ENCODE measurements at places on chromosomes 11 and 22.
A peak's percentile ranks its signal among the peaks of the same experiment; 100 is the strongest.

DNA sequence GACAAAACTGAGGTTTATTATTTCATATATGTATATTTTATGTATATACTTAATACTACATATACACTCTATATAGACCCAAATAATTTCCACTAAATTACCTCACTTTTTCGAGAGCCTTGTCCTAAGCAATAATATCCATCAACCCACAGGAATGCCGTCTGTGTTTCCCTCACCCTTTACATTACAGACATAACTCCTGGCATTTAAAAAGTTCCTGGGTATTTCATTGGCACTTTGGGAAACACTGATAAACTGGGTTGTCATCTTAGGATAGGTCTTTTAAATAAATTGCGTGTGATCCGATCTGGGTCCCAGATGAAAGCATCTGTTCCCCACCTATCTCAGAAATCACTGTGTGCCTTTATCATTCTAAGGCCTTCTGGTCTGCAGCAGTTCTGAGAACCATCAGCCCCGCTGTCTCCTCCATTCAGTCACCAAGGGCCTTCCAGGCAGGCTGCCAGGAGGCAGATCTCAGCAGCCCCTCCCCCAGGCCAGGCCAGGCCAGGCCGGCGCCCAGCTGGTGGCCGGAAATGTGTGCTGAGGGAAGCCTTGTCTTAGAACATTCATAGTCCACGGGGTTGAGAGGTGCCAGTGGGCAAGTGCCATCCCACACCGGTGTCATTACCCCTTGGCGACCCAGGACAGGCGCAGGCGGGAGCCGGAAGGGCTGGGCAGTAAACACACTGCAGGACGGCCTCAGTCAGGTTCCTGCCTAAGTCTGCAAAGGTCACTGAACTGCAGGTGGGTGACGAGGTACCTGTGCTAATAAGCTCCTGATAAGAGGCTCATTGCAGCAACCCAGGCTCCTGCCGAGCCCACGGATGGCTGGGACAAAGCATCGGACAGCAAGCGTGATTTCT lies 3.3 kb downstream of the FGF19 start:
- DNase-seq: peak; percentile 90

- DNase-seq: no peak
Measured at GRCh38 chr11:26078231-26078821, 253.6 kb upstream of the ANO3 start.

DNA sequence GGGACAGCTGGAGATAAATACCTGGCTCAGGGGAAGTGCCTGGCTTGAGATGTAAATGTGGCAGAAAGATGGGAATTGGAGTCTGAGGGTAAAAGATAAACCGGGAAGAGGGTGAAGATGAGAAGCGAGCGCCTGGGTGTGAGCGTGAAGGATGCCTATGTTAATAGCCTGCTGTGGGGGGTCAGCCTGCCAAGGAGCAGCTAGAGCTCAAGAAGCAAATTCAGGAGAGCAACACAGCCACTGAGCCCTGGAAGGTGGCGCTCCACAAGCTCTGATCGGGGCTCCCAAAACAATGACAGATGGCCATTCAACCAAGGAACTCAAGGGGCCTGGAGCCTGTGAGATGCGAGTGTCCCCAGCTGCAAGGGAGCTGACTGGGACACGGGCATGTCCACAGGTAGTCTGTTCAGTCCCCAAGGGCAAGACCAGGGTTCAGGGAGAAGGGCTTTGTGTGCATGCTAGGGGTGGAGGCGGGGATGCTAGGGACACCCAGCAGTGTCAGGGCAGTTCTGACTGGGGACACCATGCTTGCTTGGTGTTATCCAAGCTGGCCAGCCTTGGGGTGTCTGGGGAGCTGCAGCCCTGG lies 2.8 kb downstream of the GSC2 start:
- DNase-seq: no peak

GRCh38 chr11:71951741-71952310 lies 23.0 kb downstream of the RNF121 start:
- no peak for DNase-seq

GRCh38 chr22:25166266-25167040 lies 33.2 kb upstream of the CRYBB3 start:
- no peak for DNase-seq

DNA sequence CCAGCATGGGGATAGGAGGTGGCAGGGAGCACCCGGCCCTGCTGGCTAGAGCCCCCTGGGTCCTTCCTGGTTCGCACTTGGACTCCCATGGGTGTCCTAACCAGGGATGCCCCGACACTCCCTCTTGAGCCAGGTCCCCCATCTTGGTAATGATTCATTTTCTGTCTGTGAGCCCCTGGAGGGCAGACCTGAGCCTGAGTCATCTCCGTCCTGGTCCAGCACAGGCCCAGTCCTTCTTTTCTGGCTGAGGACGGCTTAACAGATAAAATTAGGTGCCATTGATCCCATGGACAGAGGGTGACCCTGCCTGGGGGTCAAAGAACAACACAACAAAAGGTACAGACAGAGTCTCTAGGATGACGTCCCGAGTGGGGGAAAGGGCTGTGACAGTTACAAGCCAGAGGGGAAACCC lies 3.5 kb downstream of the RHOD start:
- no peak for DNase-seq

- DNase-seq: no peak
Measured at GRCh38 chr11:120778685-120779490, 245.0 kb upstream of the TBCEL start.

DNA sequence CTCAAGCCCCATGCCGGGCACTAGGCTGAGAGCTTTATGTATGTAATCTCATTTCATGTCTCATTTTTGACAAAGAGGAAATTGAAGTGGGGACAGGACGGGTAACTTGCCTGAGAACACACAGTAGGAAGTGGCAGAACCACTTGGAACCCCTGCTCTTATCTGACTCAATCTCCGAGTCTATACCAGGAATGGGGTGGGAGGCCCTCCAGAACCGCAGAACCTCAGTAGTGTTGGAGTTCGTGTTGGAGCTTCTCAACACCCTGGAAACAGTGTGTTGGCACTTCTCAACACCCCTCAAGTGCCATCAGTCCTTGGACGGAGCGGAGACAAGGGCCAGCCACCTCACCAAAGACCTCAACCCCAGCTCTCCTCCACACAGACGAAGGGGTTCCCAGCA lies 38.8 kb upstream of the POLA2 start:
- no peak for DNase-seq

DNA sequence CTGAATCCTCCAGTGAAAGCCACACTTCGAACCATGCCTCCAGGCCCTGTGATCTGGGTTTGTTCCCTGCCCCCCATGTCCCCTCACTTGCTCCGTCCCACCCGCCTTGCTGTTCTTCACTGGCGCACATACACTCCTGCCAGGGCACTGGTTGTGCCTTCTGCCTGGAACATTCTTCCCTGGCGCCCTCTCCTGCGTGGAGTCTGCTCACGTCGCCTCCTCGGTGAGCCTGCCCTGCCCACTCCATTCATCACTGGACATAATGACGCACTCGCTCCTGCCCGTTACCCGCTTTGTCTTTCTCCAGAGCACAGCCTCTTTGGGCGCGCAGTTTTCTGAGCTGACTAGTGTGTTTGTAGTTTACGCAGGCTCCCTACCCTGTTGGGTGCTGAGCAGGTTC lies 21.0 kb upstream of the MIEF1 start:
- no peak for DNase-seq

- no peak for DNase-seq
Measured at GRCh38 chr11:24645563-24645962, 148.7 kb downstream of the LUZP2 start.

DNA sequence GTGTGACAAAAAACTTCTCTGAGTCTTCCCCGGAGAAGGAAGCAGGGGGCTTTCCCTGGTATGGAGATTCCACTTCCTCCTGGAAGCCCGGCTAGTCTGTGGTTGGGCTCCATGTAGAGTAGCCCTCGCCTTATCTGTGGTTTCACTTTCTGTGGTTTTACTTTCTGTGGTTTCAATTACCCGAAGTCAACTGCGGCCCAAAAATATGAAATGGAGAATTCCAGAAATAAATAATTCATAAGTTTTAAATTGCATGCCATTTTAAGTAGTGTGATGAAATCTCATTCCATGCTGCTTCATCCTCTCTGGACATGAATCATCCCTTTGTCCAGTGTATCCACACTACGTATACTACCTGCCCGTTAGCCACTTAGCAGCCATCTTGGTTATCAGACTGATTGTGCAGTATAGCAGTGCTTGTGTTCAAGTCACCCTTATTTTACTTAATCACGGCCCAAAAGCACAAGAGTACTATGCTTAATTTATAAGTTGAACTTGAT lies 275.0 kb upstream of the SESN3 start:
- no peak for DNase-seq

DNA sequence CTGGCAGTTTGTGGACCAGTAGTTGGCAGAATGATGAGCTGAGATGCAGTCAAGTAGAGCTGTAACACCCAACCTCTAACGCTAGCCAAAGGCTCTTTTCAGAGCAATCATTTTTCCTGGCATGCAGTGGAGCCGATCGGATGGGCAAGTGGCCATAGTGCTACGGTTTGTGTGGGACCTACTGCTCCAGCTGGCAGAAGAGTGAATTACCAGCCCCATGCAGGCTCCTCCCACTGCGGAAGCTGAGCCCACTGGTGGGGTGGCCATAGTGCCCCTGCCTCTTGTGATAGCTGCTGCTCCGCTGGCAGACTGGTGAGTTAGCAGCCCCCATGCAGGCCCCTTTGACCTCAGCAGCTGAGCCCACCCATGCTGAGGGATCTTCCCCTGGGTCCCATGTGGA lies 27.0 kb upstream of the SC5D start:
- DNase-seq: no peak

DNA sequence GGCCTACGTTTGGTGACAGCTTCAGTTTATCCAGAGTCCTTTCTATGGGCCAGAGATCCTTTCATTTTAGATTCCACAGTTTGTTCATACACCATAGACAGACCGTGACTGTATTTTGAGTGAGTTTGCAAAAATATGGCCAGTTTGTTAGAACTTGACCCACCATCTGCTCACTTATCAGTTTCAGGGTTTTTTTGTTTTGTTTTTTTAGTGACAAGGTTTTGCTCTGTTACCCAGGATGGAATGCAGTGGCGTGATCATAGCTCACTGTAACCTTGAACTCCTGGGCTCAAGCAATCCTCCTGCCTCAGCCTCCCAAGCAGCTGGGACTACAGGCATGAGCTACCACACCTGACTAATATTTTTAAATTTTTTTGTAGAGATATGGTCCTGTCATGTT lies 9.1 kb upstream of the CKAP5 start:
- no peak for DNase-seq

- DNase-seq: no peak
Measured at GRCh38 chr11:39374963-39375698, 2084.3 kb downstream of the LRRC4C start.

GRCh38 chr22:40008726-40009291 lies 14.1 kb downstream of the FAM83F start:
- DNase-seq: no peak

DNA sequence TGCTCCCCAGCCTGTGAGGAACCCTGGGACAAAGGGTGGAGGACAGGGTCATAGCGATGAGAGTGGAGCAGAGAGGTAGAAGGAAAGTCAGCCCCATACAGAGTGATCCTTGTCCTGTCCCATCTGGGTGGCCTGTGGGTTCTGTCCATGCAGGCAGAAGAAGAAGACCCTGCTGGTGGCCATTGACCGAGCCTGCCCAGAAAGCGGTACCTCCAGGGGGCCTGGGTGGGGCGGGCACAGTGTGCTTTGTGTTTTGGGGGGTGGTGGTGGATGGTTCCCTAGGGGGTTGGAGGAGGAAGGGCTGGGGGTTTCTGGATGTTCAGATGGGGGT lies 7.9 kb downstream of the SIDT2 start:
- no peak for DNase-seq

DNA sequence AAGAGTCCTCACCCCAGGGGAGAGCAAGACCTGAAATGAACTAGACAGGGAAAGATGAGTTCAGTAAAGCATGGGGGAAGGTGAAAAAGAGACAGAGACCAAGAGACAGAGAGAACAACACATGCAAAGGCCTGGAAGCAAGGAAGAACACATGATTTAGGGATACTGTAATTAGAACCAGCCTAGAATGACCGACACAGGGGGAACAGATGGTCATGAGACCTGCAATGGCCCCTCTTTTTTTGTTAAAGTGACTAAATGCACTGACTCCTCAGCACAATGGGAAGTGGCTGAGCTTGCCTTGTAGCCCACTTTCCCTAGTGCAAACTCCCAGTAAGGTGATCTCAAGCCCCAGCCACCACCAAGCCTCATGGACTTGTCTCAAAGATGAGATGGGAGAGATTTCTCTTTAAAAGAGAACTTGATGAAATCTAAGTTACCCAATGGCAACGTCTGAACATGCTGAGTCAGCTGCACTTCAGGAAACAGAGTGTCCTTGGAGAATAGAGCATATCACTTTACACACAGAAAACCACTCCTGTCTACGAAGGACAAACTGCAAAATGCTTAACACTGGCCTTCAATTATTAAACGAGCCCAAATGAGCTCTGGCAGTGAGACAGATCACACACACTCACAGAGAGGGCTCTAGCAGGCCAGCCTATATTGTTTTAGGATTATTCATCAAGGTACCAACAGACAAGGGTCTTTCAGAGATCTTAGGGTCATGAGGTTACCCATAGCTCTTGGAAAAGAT lies 91.0 kb downstream of the SERGEF start:
- DNase-seq: no peak

DNA sequence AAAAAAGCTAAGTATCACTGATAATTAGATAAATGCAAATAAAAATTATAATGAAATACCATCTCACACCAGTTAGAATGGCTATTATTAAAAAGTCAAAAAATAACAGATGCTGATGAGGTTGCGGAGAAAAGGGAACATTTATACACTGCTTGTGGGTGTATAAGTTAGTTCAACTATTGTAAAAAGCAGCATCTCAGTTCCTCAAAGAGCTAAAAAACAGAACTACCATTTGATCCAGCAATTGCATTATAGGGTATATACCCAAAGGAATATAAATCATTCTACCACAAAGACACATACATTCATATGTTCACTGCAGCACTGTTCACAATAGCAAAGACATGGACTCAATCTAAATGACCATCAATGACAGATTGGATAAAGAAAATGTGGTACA lies 120.3 kb upstream of the ZBED5 start:
- DNase-seq: no peak

GRCh38 chr11:132114185-132114584 lies 743.8 kb downstream of the NTM start:
- peak; percentile 67 for DNase-seq

Measured in right cardiac atrium (tissue), 5 donors.